ENCODE measurements at places on chromosomes 12 and 14. TPM values are rescaled to one million over a fixed set of nuclear protein-coding genes. Genes with fewer than 3 reads are reported as not detected.

The CMA1 gene
- total RNA-seq: not detected

The BICDL1 gene
- not detected for total RNA-seq

The CLEC2A gene
- total RNA-seq: 5.6 TPM

The SLC2A13 gene
- total RNA-seq: 17.7 TPM

The FGF6 gene
- not detected for total RNA-seq

The IRAK3 gene
- 8.7 TPM for total RNA-seq

The NPFF gene
- total RNA-seq: not detected

The SUOX gene
- total RNA-seq: 8.3 TPM

The ANKS1B gene
- 0.94 TPM for total RNA-seq

The RAB2B gene
- total RNA-seq: 30.1 TPM

The VIPAS39 gene
- total RNA-seq: 27.4 TPM

The JPH4 gene
- not detected for total RNA-seq

The SLC22A17 gene
- 19.0 TPM for total RNA-seq

The STAC3 gene
- total RNA-seq: 0.08 TPM

The C3AR1 gene
- 0.30 TPM for total RNA-seq

The TMPRSS12 gene
- not detected for total RNA-seq

The GALNT6 gene
- 0.75 TPM for total RNA-seq

The IL22 gene
- total RNA-seq: not detected

The GPX2 gene
- total RNA-seq: not detected

The PRIMA1 gene
- not detected for total RNA-seq

The KRT8 gene
- 0.70 TPM for total RNA-seq

The RTL1 gene
- total RNA-seq: not detected
